ENCODE measurements at places on chromosomes 1 and 21.
A peak's percentile ranks its signal among the peaks of the same experiment; 100 is the strongest.

GRCh38 chr1:25134801-25135461, 97.4 kb downstream of the SYF2 start:
- no peak for DNase-seq

DNA sequence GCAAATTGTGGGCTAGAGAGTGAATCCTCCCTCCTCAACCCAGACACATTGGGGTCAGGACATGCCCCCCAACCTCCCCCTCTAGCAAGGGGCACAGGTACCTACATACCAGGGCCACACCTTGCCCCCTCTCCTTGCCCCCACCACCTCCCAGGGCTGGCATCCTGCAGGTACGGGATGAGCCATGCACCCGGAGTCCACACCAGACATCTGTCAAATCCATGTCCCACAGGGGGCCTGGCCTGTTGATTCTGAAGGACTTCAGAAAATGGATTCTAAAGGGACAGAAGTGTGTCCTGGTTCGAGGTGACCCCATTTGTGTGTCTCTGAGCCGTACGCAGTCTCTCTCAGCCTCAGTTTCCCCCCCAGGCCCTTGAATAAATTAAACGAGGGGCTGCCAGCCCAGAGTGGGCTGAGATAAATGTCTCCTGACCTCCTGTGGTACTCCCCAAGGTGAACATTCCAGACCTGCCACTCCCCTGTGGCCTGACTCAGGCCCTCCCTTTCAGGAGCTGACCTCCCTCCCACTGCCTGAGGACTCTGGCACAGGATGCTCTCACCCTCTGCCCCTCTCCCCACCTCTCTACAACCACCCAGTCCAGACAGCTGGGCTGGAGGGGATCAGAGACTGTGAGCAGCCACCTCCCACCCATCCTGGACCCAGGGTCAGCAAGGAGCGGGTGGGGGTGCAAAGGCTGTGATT, 94.5 kb downstream of the EPHB2 start:
- DNase-seq = peak; percentile 19

- DNase-seq = no peak
Measured at GRCh38 chr21:44667612-44668011, 885 bp upstream of the KRTAP12-2 start.

GRCh38 chr1:4000811-4001251, 100.8 kb upstream of the C1orf174 start:
- DNase-seq = no peak

- peak; percentile 48 for DNase-seq
Measured at GRCh38 chr1:15786581-15786980, 20.9 kb downstream of the UQCRHL start.

- DNase-seq = peak; percentile 29
Measured at GRCh38 chr21:41364308-41364707, 2.5 kb downstream of the MX2 start.

GRCh38 chr1:47380699-47381098, 35.4 kb upstream of the FOXE3 start:
- no peak for DNase-seq

DNA sequence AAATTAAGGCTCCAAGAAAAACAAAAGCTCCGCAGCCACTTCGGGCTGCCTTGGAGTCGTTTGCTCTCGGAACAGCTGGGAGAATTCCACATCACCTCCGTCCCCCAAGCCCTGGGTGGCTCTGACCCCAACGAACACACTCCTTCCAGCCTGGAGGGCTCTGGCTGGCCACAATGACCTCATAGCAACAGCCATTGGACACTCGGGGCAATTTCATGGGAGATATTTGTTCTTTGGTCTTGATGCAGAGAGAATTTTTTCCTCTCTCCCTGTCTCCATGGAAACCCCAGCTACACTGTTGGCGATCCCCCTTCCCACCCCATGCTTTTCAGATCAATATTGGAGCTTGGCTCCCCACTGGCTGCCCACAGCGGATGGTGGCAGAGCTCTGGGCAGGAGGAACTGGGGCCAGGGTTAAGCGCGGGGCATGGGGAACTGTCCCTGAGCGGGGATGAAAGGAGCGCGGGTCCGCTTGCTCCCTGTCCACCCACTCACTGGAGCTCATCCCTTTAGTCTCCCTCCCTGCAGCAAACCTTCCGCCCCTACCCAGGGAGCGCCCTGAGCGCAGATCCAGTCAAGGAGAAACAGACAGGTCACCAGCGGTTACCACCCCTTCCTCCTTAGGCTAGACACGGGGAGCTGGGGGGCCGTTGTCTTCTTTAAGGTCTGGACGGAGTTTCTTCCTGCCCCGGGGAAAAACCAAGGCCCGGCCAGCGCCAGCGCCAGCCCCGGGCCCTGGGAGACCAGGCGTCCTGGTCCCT, 1.2 kb downstream of the WNT4 start:
- DNase-seq = peak; percentile 8

DNA sequence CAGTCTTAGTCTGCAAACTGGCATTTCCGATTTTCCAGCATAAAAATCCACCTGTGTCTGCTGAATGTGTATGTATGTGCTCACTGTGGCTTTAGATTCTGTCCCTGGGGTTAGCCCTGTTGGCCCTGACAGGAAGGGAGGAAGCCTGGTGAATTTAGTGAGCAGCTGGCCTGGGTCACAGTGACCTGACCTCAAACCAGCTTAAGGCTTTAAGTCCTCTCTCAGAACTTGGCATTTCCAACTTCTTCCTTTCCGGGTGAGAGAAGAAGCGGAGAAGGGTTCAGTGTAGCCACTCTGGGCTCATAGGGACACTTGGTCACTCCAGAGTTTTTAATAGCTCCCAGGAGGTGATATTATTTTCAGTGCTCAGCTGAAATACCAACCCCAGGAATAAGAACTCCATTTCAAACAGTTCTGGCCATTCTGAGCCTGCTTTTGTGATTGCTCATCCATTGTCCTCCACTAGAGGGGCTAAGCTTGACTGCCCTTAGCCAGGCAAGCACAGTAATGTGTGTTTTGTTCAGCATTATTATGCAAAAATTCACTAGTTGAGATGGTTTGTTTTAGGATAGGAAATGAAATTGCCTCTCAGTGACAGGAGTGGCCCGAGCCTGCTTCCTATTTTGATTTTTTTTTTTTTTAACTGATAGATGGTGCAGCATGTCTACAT, 2.5 kb upstream of the OLFML3 start:
- DNase-seq = peak; percentile 62

GRCh38 chr1:8925960-8926359, 19.7 kb upstream of the CA6 start:
- DNase-seq = no peak

- no peak for DNase-seq
Measured at GRCh38 chr1:227744668-227745067, 9.4 kb downstream of the SNAP47 start.

DNA sequence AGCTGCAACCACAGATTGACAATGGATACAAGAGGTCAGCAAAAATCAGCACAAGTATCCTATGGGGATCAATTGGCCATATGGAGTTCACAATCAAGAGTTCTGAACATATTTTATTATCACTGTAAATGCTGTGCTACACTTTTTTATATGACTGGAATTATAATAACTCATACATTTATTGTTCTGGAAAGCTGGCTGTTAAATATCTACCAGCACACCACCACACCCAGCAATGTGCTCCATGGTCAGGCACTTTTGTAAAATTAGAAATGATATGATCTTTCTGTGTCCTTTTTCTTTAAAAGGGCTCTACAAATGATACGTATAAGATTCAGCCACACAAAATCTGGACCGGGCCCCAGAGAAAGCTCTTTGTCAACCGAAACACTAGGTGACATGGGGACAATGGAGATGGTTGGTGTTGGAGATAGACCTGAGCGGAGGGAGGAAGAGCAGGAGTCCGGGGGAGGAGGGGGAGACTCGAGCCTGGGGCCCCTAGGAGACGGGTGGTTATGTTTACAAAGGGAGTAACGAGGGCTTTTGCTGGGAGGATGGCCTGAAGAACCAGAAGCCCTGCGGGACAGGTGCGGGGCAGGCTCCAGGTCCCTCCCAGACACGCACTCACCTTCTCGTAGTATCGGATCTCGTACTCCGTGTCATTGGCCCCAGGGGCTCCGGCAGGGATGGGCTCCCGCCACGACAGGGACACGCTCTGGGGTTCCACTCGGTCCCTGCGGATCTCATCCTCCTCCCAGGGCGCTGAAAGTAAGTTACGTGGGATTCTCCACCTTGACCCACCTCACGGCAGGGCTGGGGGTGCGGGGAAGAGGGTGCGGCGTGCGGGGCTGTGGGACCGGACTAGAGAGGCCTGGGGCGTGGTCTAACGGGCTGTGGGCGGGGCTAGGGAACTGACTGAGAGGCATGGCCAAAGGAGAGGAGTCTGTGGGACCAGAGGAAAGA, 30.0 kb downstream of the EPHA10 start:
- DNase-seq = no peak

- no peak for DNase-seq
Measured at GRCh38 chr1:213492161-213493041, 441.4 kb downstream of the RPS6KC1 start.

DNA sequence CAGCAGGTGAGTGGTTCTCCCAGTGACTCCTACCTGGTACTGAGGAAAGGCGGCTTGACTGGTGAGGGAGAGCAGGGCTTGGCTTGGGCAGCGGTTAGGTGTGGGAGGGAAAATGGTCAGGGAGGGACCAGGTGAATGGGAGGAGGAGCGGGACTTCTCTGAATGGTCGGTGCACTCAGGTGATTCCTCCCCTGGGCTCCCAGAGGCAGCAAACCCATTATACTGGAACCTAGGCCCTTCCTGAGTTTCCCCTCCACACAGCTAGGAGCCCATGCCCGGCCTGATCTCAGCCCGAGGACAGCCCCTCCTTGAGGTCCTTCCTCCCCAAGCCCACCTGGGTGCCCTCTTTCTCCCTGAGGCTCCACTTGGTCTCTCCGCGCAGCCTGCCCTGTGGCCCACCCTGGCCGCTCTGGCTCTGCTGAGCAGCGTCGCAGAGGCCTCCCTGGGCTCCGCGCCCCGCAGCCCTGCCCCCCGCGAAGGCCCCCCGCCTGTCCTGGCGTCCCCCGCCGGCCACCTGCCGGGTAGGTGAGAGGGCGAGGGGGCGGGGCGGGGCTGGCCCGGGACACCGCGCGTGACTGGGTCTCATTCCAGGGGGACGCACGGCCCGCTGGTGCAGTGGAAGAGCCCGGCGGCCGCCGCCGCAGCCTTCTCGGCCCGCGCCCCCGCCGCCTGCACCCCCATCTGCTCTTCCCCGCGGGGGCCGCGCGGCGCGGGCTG, 2.3 kb downstream of the ARTN start:
- peak; percentile 27 for DNase-seq

GRCh38 chr1:85109475-85109874, 61.2 kb upstream of the MCOLN3 start:
- peak; percentile 79 for DNase-seq

DNA sequence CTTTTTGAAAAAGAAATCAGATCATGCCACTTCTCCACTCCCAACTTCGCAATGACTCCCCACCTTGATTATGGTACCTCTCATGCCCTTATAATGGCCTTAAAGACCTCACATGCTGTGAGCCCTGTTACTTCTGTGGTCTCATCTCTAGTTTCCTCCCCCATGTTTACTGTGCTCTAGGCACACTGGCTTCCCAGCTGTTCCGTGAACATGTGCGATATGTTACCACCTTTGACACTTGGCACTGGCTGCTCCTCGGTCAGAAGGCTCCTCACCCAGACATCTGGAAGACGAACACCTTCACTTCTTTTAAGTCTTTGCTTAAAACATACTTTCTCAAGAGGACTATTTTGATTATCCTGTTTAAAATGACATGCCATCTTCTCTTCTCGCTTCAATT, 14.3 kb upstream of the NTMT2 start:
- DNase-seq = no peak

- DNase-seq = no peak
Measured at GRCh38 chr1:33377756-33378155, 53.1 kb downstream of the PHC2 start.

GRCh38 chr1:28044399-28044798, 44.0 kb downstream of the EYA3 start:
- no peak for DNase-seq

- DNase-seq = no peak
Measured at GRCh38 chr1:112017183-112017582, 27.7 kb upstream of the KCND3 start.

DNA sequence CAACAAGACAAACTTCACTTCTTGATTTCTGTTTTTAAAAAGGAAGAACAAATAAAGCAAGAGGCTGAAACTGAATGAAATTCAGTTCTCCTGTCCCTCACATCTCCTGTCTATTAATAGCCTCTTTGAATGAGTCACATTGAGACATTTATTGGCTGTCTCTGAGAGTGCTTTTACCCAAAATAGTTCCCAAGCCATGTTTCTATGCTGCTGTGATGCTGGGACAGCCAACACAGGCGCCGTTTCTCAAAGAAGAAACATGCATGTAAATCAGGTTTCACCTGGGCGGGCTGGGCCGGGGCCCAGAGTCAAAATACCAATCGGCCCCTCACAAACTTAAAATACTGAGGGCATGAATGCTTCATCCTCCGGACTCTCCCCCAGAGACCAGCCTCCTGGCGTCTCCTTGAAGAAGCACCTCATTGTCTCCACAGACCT, 105.2 kb downstream of the EDEM3 start:
- DNase-seq = no peak

DNA sequence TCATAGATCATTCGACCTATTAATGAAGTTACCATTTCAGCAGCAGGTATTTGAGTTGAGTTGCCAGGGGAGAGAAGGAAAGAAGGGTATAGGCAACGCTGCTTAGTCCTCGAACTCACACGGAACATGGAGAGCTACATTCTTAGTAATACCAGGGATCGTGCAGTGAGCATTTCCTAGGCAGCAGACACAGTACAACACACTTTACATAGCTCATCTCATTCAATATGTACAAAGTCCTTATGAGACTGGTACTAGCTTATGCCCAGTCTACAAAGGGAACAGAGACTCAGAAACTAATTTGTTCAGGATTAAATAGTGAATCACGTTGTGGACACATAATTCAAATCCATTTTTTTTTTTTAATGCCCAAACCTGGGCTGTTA, 25.6 kb downstream of the IRF2BP2 start:
- DNase-seq = no peak

- peak; percentile 74 for DNase-seq
Measured at GRCh38 chr1:55071477-55071876, 32.1 kb downstream of the PCSK9 start.

DNA sequence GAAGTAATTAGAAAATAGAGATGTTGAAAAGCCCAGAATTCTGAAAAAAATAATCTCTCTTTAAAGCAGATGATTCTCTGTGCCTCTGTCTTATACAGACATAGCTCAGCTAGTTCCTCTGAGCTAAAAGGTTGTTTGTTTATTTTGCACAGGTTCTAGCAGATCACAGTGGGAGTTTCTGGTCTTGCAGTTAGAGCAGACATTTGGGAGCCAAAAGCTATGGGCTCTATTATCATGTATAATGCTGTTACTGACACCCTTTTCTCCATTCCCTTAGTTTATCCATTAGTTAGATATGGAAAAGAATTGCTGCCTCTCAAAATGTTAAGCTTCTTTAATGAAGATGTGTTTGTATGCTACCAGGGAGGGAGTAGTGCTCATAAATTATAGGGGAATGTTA, 20.5 kb upstream of the CD55 start:
- no peak for DNase-seq
